AG04449 (cell line): ENCODE measurements at places on chromosomes 2 and 18.

GRCh38 chr2:239140346-239141020 is 260.3 kb downstream of the HDAC4 start:
- DNase-seq = no peak

GRCh38 chr18:59689756-59690155 is 7.5 kb downstream of the CCBE1 start:
- DNase-seq = no peak

- DNase-seq = no peak
These were observed 8.2 kb downstream of the DCC start for GRCh38 chr18:52348209-52348608.

GRCh38 chr2:241950413-241951315 is 81.1 kb downstream of the RTP5 start:
- no peak for DNase-seq

DNA sequence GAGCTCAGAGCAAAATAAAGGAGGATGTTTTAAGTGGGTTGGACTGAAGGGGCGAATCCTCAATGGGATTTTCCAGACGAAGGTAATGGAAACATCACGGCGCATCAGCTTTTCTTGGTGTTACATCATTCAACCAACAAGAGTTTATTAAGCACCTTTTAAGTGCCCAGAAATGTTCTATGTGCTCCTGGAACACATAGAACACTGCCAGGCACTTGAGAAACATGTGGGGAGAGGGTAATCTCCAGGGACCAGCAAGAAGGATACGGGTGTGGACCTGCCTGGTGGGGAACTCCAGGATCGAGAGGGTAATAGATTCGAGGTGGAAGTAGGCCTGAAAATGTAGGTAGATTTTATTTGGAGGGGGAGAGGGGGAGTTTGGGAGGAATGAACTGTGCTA is 168.6 kb downstream of the PRKCE start:
- no peak for DNase-seq

- DNase-seq = no peak
These were observed 56.5 kb upstream of the NCOA1 start for GRCh38 chr2:24434541-24434940.

- no peak for DNase-seq
These were observed 31.8 kb upstream of the KCNF1 start for GRCh38 chr2:10879624-10880585.

DNA sequence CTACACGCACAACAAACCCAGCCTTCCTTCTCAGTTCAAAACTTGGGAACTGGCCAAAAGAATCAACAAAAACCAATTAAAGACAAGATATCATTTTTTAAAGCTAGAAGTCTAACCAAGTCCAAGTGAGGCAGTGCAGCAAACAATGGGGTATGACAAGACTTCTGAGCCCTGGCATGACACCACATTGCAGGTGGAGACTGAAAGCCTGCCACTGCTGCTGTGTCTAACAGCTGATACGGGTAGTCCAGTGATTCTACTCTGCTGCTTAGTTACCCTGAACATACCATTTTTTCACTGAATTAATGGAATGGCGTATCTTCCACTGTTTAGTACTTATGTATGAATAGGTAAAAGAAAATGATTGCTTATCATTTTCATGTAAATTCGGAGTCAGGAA is 47.4 kb upstream of the KIDINS220 start:
- DNase-seq = no peak

DNA sequence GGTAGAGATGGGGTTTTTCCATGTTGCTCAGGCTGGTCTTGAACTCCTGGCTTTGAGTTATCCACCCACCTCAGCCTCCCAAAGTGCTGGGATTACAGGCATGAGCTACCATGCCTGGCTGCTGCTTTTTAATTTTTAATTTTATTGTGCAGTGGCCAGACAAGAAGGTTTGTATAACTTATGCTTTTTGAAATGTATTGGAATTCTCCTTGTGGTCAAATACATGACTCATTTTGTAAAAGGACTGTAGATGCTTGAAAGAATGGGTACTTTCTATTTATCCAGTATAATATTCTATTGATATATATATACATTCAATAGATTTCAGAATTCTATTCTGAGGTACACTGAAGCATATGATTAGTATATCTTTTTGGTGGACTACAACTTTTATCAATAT is 82.6 kb upstream of the ST3GAL5 start:
- DNase-seq = peak; percentile 21

DNA sequence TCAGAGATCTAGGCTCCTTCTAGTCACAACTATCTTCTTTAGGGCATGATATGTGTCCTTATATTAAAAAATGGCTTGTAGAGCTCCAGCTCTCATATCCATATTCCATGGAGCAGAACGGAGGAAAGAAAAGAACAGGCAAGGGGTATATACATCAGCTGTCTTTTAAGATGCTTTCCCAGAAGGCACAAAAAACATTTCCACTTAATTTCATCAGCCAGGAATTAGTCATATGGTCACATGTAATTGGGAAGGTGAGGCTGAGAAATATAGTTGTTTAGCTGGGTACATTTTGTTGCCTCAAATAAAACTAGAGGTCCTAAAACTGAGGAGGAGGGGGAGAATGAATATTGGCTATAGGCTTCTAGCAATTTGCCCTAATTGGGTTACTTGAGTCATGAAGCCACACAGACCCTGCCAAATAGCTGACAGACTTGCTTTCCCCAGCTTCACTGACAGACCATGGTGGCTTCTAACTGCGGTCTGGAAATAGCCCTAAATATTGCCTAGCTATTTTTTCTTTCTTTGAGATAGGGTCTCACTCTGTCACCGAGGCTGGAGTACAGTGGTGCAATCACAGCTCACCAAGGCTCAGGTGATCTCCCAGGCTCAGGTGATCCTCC is 20.0 kb downstream of the MAIP1 start:
- peak; percentile 7 for DNase-seq
